ENCODE measurements at places on chromosomes 7 and 10. TPM values are rescaled to one million over a fixed set of nuclear protein-coding genes. Genes with fewer than 3 reads are reported as not detected.

ENKUR gene
- total RNA-seq = not detected

KIAA1217 gene
- total RNA-seq = 25.9 TPM

NMT2 gene
- 16.9 TPM for total RNA-seq

ETV1 gene
- 2.6 TPM for total RNA-seq

LRRC4 gene
- total RNA-seq = 0.33 TPM

SPDYE5 gene
- total RNA-seq = not detected

ZNF117 gene
- 11.2 TPM for total RNA-seq

VPS37D gene
- 6.0 TPM for total RNA-seq

BEND7 gene
- total RNA-seq = 17.5 TPM

ZNF488 gene
- total RNA-seq = 0.26 TPM

DYDC1 gene
- not detected for total RNA-seq

C10orf95 gene
- 0.66 TPM for total RNA-seq

KCP gene
- 0.33 TPM for total RNA-seq

ACTL6B gene
- not detected for total RNA-seq

CHST3 gene
- 19.4 TPM for total RNA-seq

DNA sequence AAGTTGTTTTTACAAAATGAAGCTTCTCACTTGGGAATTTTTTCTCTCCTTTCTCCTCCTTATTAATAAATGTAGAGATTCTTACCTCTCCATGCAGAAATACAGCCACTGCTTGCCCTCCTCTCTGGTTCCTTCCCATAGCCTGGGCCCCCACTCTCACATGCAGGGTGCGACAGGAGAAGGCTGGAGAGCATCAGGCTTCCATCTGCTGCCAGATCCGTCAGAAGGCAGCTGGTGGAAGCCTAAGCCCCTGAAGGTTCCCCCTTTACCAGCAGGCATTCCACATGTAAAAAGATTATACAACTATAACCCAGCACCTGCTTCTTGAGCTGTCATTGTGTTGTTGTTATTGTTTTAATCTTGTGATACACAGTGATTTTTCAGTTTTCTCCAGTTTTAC, 314.2 kb downstream of the LHFPL3 start:
- DNase-seq = no peak

- no peak for DNase-seq
Measured at GRCh38 chr10:113681533-113682470, 2.1 kb downstream of the CASP7 start.

DNA sequence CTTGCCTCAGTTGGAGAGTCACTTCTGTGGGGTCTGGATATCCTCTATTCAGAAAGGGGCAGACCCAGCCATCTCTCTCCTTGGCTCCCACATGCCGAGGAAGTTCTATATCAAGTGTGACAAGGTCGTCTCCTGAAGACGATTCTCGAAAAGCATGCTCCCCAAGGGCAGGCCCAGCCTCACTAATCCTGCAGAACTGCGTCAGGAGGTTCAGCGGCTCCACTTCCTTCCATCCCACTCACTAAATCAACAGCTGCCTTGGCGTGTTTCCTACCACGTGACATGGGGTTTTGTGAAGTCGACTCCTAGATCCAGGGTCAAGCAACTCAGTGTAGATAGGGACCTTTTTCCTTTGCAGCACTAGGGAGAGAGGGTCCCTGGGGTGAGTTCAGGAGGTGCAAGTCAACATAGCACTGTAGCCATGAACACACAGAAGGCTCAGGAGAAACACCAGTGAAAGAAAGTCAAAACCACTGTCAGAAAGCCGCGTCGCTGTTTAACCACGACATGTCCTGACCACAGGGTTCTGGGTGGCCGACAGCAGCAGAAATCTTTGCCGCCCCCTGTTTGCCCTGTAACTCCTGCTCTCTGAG, 156.4 kb downstream of the PRPF18 start:
- DNase-seq = no peak

GRCh38 chr7:114818501-114818900, 103.4 kb upstream of the MDFIC start:
- no peak for DNase-seq

GRCh38 chr7:55501611-55502010, 70.7 kb downstream of the VOPP1 start:
- DNase-seq = no peak

DNA sequence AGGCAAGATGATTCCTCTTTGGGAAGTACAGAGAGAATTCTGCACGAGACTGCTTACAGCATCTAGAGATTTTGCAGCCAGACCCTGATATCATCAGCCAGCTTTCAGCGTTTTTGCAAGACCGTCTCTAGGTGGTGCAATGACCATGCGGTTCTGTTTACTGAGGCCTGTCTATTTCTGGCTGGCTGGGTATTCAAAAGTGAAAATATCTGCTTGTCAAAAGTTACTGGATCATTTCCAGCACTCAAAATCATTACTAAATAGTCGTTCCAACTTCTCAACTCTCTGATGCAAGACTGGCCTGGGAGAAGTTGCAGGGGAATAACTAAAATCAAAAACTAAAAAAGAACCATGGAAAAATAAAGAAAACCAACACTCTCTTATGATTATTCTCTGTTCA, 240.1 kb downstream of the ELMO1 start:
- peak; percentile 51 for DNase-seq

DNA sequence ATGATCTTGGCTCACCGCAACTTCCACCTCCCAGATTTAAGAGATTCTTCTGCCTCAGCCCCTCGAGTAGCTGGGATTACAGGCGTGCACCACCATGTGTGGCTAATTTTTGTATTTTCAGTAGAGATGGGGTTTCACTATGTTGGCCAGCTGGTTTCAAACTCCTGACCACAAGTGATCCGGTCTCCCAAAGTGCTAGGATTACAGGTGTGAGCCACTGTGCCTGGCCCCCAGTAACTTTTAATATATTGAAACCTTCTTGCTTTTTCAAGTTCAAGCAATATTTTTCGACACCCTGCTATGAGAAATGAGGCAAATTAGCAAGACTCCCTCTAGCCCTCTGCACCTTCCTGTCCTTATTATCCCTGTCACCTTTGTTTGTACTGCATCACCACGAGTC, 144.0 kb downstream of the EVX1 start:
- no peak for DNase-seq

GRCh38 chr10:88106366-88106765, 242.9 kb downstream of the PTEN start:
- DNase-seq = no peak

- no peak for DNase-seq
Measured at GRCh38 chr7:28556025-28556424, 143.7 kb downstream of the CREB5 start.

DNA sequence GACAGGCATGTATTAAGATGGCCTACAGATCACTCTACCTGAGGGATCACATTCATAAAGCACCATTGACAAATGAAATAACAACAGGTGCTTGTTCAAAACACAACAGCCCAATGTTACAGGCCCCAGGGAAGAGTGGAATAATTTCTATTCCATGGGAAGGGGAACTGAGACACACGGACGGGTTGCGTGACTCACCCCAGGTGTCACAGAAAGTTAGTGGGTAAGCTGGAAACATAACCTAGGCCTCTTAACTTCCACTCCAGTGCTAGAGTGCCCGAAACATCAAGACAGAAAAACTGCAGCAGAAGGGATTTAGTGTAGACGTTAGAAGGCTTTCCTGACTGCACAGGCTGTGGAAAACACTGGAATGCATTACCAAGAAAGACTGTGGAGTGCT, 48.3 kb downstream of the SLC37A3 start:
- DNase-seq = no peak

GRCh38 chr10:24528946-24529345, 194.7 kb downstream of the ARHGAP21 start:
- no peak for DNase-seq

DNA sequence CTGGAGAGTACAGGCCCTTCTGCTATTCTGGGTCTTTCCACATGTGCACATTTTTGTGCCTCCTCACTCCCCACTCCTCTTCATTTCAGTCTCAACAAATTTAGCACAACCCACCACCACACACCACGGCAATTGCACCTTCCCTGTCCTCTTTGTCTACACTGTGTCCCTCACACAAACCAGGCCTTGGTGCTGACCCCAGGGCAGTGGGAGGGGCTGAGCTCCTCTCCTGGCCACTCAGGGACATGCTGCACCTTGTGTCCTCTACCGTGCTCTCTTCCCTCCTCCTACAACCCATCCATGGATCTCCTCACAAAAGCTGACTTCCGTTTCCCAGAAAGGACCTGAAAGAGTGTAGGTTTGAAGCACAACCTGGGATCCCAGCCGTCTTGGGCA, 90.9 kb upstream of the IKZF1 start:
- DNase-seq = no peak

GRCh38 chr10:29355411-29355991, 66.6 kb downstream of the LYZL1 start:
- DNase-seq = no peak

GRCh38 chr10:125484035-125484732, 198.8 kb downstream of the TEX36 start:
- no peak for DNase-seq

GRCh38 chr7:144628176-144628575, 207.7 kb downstream of the TPK1 start:
- DNase-seq = no peak

DNA sequence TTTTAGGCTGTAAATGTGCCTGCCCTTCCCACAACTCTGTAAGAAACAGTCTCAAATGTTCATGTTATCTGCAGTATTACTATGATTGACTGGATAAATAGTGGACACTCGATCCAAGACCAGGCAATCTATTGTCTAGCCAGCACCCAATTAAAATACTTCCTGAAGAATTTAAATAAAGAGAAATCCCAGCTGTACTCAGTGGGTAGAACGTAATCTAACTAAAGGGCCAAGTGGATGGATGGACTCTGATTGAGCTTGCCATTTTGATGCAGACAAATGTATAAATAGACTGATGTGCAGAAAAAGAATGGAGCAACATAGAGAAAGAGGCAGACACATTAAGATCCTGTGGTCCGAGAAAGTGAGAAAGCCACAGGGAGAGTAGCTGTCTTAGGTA, 158.0 kb downstream of the IPMK start:
- no peak for DNase-seq

- DNase-seq = no peak
Measured at GRCh38 chr10:792083-792791, 102.8 kb upstream of the DIP2C start.

DNA sequence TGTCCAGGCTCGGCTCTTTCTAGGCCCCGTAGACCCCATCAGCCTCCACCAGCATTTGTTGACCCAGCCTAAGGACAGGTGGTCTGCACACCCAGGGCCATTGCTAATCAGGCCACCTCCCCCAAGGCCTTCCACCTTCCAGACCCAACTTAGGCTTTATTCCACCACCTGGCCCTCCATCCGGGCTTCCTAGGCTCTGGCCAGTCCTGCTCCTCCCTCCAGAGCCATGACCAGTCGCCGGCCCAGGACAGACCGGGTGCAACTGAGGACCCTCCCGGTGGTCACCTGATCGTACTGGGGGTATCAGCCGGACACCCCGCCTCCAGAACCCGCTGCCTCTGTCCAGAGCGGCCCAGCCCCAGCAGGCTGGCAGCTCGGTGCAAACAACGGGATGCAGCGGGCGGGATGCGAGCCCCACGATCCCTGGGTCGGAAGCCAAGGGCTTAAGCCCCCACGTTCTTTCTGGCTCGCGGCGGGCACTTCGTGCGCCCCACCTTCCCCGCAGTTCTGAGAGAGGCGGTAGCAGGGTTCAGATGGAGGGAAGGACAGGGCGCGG, 545 bp downstream of the NACAD start:
- DNase-seq = no peak

GRCh38 chr7:134602881-134603451, 43.7 kb upstream of the BPGM start:
- no peak for DNase-seq

GRCh38 chr7:95899919-95900513, 127.7 kb downstream of the DYNC1I1 start:
- DNase-seq = no peak

DNA sequence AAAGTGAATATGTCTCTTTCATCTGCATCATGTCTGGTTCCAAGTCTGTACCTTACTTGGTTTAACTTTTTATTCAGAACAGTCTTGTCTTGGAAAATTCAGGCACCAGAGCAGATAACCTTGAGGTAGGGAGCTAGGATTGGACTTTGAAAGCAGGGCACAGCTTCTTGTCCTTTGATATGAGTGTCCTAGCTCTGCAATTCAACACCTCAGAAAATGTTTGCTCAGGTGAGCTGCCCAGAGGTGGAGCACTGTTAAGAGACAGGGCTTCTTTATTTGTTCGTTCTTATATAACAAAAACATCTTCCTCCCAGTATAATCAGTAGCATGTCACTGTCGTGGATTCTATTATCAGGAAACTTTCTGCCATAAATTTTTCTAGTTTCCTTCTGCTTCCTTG, 118.3 kb downstream of the LRRC4 start:
- no peak for DNase-seq

GRCh38 chr10:100510533-100511308, 8.9 kb downstream of the SEC31B start:
- peak; percentile 27 for DNase-seq

Measured in body of pancreas (tissue), 4 donors.